Stimulated activated CD4-positive, alpha-beta T cell treated with anti-CD3 and anti-CD28 coated beads, TNF-alpha, amount 100 ng/mL, for 24 hours (primary cell): ENCODE measurements at places on chromosomes 12 and 14.

GRCh38 chr14:38554026-38554425 is 298.1 kb upstream of the CLEC14A start:
- DNase-seq = no peak

- DNase-seq = no peak
Measured at GRCh38 chr12:131380965-131381705, 329.8 kb upstream of the SFSWAP start.

DNA sequence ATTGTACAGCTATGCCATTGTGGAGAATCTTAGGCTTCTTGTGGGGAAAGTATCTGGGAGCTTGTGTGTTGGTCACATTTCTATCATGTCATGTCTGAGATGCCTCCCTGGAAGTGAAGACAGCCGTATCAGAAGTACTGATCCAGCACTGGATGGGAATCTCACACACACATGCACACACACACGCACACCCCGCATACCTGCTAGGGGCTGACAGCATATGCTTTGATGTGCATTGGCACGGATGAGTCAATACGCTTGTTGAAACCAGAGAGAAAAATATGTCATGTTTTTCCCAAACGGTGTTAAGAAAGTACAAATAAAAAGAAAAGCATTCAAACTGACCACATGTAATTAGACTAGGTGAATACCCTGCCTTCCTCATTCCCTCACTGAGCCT is 260.8 kb downstream of the KTN1 start:
- no peak for DNase-seq

DNA sequence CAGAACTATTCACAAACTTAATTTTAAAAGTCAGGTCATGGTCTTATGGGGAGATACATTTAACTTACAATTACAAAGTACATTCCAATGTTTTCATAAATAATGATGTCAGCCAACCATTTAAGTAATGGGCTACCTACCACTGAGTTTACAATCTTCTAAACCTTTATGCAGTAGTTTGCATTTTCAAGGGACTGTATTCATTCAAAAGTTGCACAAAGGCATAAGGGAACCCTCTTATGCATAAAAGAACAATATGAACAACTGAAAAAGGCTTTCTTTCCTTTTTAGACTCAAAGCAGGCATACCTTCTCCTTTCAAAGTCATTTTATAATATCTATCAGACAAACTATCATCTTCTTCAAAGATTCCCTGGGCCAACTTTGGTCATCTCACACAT is 230.2 kb downstream of the SLC2A13 start:
- no peak for DNase-seq

DNA sequence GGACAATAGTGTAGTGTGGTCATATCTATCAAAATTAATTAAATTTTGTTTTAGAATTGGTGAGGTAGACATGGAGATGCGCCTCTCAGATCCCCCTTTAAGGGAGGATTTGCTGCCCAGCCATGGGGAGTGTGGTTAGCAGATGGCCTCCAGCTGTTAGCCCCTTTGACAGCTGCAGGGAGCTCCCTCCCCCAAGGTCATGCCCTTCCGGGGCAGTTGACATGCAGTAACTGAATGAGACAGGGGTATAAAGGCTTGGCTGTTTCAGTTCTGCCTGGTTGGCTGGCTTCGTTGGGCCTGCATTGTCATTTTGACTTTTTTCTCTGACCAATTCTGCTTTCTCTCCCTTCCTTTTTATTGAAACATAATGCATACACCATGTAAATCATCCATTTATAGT is 291.5 kb upstream of the SRRM4 start:
- no peak for DNase-seq

DNA sequence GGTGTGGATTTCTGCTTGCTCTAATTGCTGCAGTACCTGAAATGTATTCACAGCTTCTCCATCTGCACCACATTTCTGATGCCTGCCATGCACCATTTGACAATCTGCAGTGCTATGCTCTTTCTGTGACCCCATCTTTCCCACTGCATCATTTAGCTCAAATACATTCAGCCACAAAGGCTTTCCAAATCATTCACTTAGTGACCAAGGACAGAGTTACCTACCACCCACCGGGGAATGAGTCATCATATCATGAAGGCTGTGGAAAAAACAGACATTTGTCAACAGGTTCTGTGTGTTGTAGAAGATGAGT is 465.5 kb upstream of the ATP2B1 start:
- DNase-seq = no peak

- no peak for DNase-seq
Measured at GRCh38 chr14:52835122-52835903, 43.9 kb upstream of the GNPNAT1 start.

DNA sequence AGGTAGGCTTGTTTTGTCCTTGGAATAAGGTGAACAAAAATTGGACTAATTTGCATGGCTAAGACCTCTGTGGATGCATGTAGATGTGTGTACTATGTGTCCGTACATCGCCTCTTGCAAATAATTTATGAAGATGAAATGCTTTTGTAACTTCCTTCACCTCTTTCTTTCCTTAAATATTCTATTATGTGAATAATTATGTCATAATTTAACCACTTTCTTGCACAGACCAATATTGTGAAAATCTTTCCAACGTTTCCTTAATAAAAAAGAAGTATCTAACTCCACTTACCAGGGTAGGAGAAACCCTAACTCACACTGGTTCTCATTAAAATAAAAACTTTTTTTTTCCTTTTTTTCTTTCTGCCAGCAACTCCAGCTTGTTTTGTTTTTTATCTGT is 4.0 kb downstream of the NANOG start:
- DNase-seq = no peak

GRCh38 chr12:48054955-48055821 is 50.7 kb downstream of the SENP1 start:
- no peak for DNase-seq

- DNase-seq = no peak
Measured at GRCh38 chr12:52600475-52600874, 788 bp downstream of the KRT72 start.
